ENCODE measurements at places on chromosomes 16 and 17.

GRCh38 chr16:73544826-73545225 lies 496.9 kb upstream of the ZFHX3 start:
- no peak for DNase-seq

- no peak for DNase-seq
Observed at GRCh38 chr17:6712058-6712853, 913 bp downstream of the SLC13A5 start.

DNA sequence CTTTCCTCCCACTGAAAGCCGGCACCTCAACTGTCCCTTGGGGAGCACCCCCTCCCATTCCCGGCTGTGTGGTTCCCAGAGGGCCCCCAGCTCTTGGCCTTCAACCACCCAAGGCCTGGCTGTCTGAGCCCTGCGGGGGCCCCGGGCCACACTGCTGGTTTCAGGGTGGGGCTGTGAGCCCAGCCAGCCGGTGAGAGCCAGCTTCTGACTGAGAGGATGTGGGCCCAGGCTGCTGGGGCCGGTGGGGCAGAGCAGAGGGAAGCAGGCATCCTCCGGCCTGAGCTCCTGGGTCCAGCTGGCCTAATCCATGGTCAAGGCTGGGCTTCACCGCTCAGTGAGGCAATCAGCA lies 875 bp upstream of the LGALS3BP start:
- no peak for DNase-seq

DNA sequence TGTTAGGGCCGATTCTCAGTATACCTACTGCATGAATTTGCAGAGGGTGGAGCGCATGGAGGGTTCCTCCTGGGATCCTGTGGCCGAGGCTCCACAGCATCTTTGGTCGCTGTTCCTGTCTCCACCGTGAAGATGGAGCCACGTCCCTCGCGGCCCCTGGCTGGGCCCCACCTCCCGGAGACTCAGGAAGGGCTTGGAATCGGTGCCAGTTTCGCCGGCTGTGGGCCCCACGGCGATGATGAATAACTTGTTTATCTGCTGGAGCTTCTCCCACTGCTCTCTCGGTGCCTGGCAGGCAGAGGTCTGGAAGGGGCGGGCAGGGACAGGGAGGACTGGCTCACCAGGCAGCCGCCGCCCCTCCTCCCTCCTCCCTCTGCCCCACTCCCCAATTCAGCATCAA lies 8.1 kb downstream of the SLC5A11 start:
- DNase-seq: no peak

DNA sequence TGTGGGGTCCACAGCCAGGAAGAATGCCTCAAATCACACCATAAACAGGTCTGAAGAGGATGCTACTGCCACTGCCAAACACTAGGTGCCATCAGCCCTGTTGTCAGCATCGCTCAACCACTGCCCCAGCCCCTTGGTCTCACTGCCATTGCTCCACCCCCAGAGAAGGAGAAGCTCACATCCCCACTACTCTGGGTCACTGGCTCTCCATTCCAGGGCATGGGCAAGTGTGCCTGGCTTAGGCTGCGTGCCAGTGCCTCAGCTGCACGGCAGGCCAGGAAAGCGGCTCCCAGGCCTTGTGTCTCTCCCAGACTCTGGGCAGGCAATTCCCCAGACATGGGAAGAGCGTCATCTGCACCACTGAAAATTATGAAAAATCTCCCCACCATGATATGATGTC lies 1.2 kb upstream of the IGSF6 start:
- no peak for DNase-seq
